ENCODE measurements at places on chromosomes 7 and 10.

GRCh38 chr7:85602196-85602595 lies 415.3 kb upstream of the SEMA3D start:
- DNase-seq, result no peak

- DNase-seq, result peak; percentile 36
These were observed 39.0 kb downstream of the TET1 start for GRCh38 chr10:68598978-68599770.

- no peak for DNase-seq
These were observed 3.1 kb upstream of the ETV1 start for GRCh38 chr7:13992596-13992964.

- DNase-seq, result no peak
These were observed 127.7 kb upstream of the AOAH start for GRCh38 chr7:36852017-36852416.

DNA sequence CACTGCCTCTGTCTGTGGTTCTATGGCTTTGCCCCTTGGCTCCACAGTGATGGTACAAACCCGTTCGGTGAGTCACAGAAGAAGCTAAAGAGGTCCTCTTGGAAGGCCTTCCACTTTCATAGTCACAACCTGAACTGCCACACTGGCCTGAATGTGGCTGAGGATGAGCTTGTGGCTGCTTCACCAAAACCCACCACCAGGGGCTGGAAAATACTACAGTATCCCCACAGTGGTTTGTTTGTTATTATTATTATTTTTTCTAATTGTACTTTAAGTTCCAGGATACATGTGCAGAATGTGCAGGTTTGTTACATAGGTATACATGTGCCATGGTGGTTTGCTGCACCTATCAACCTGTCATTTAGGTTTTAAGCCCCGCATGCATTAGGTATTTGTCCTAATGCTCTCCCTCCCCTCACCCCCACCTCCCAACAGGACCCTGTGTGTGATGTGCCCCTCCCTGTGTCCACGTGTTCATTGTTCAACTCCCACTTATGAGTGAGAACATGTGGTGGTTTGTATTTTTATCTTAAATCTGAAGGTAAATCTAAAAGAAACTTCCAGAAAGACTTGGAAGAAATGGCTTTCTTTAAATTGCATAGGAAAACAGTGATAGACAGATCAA lies 160.8 kb upstream of the NPSR1 start:
- peak; percentile 26 for DNase-seq

GRCh38 chr10:4763960-4764428 lies 62.0 kb upstream of the AKR1E2 start:
- DNase-seq, result peak; percentile 58

DNA sequence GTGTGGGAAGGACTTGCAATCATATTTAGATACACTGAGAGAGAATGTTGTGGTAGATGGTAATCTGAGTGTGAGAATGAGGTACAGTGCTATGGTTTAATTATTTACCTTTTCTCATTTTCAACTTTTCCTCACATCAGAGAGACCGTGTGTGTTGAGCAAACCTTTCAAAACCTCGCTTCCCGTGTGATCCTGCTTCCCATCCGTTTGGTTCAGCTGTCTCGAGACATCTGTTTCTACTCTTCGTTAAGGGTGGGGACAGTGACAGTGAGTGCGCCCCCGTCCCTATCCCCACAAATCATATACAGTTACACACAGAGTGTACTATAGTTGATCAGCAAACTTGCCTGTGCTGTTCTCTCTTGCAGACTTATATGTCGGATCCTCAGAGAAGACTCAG lies 33.0 kb upstream of the NOBOX start:
- DNase-seq, result no peak

GRCh38 chr10:10368951-10369576 lies 648.6 kb upstream of the CELF2 start:
- no peak for DNase-seq

DNA sequence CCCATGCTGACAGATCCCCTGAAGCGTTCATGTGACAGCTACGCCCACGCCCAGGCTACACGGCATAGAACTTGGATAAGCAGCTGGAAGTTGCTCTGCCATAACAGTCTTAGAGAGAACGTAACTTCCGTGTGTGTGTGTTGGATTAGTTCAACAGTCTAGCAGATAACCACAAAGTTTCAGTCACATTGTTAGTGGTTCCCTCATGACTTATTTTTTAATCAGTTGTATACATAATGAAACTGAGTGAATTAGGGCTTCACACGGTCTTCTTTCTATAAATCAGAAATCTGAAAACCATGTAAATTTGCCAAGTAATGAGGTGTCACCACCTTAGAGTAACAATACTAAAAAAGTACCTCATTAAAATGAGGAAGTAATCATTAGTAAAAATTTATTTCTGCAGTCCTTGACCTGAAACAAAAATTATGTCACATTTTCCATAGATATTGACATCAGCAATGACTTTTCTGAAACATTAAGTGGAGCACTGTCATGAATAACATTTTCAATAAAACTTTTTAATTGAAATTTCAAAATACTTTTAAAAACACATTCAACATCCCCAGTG lies 21.7 kb upstream of the MACC1 start:
- peak; percentile 78 for DNase-seq

DNA sequence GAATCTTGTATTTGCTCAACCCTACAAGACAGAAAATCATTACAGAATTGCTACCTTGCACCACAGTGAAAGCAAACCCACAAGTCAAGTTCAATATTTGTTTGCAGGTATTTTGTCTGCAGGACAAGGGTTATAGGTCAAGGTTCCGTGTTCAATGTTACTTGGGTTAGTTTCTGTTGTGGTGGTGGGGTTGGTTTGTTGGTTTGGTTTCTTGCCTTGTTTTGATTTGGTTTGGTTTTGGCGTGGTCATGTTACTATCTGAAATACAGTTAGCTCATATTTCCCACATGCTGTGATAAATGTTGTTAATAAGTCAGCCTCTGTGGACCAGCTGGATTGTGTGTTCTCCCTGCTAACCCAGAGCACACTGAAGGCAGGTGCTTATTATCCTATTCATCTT lies 75.6 kb upstream of the INSIG1 start:
- DNase-seq, result no peak

GRCh38 chr7:92368741-92369140 lies 78.5 kb upstream of the GATAD1 start:
- no peak for DNase-seq

DNA sequence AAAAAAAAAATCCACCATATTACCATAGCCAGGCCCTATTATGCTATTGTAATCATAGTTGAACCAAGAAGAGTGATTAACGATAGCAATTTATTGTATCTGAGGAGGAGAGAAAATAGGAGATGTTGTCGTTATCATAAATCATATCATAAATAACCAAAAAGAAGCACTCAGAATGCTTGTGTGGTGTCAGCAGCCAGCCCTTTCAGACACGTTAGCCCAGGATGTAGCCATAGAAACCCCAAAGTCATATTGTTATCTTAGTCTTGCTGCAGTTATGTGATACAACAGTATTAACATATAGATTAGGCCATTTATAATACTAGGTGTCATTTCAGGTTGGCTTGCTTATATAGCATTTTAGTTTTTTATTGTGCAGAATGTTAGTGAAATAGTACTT lies 102.2 kb upstream of the GATA3 start:
- DNase-seq, result no peak

- DNase-seq, result peak; percentile 86
These were observed 93.9 kb downstream of the ATXN7L1 start for GRCh38 chr7:105782391-105783042.

- DNase-seq, result peak; percentile 97
These were observed 71.1 kb downstream of the FIGNL1 start for GRCh38 chr7:50379082-50379481.

GRCh38 chr10:14403881-14404623 lies 73.3 kb upstream of the FRMD4A start:
- no peak for DNase-seq

- peak; percentile 54 for DNase-seq
These were observed 22.7 kb downstream of the SLC35G1 start for GRCh38 chr10:93916257-93917063.

GRCh38 chr10:79387974-79388850 lies 40.9 kb downstream of the PPIF start:
- no peak for DNase-seq

DNA sequence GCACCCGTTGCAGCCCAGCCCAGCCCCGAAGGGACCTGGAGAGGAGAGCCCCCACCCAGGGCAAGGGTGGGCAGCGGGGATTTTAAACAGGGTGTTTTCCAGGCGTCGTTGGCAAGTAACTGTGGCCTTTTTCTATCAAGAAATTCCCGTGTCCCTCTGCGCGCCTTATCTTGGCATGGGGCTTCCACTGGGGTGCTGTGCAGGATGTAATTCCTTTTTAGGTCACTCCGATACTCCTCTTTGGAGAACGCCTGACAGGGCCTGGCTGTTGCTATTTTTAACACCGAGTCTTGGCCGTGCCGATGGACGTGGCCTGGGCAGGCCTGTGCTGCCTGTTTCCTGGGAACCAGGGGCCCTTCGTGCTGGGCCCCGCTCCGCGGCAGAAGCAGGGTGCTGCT lies 93.8 kb downstream of the INPP5A start:
- DNase-seq, result peak; percentile 14

GRCh38 chr7:41013117-41013516 lies 689.8 kb downstream of the INHBA start:
- DNase-seq, result no peak

DNA sequence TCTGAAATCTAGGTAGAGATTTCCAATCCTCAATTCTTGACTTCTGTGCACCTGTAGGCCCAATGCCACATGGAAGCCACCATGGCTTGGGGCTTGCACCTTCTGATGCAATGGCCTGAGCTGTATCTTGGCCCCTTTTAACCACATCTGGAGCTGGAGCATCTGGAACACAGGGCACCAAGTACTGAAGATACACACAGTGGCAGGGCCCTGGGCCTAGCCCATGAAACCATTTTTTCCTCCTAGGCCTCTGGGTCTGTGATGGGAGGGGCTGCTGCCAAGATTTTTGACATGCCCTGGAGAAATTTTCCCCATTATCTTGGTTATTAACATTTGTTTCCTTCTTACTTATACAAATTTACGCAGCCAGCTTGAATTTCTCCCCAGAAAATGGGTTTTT lies 39.1 kb downstream of the GCC1 start:
- no peak for DNase-seq

Data from epithelial cell of esophagus (primary cell).